Gastroesophageal sphincter (tissue), 4 donors: ENCODE measurements at places on chromosomes 13 and 19.

- no peak for ATAC-seq
Measured at GRCh38 chr13:37526710-37527473, 71.7 kb downstream of the POSTN start.

- ATAC-seq: peak; percentile 40
Measured at GRCh38 chr19:12867120-12868099, 13.8 kb downstream of the DNASE2 start.

DNA sequence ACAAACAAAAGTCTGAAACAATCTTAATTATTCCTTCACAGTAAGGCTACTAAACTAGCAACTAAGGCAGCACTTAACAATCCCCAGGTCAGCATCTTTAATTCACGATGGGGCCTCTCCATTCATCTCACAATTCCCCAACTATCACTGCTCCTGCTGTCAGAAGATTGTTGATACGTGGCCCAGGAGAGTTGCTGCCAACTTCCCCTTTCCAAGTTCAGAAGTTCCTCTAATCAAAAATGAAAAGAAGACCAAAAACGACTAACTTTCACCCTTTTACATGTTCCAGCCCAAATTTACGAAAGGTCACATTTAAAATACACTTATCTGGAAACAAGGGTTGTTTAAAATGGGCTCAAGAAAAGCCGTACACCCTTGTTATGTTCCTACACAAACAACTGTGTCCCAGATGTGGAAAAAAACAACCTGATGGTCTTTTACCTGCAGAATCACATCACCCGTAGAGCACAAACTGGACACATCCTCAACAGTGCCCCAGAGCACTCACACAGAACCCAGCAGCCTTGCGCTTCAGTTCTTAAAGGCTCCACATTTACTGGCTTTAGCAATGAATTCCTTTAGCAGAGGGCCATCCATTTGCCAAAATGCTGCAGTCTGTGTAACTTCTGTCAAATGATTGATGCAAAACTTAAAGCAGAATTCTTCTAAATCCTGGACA lies 38.0 kb downstream of the PHF11 start:
- no peak for ATAC-seq

- peak; percentile 27 for ATAC-seq
Measured at GRCh38 chr19:16327911-16328823, 3.5 kb downstream of the KLF2 start.

- peak; percentile 50 for ATAC-seq
Measured at GRCh38 chr19:33260628-33261418, 35.2 kb upstream of the SLC7A10 start.

GRCh38 chr13:72567566-72567965 lies 159.9 kb downstream of the MZT1 start:
- ATAC-seq: no peak

DNA sequence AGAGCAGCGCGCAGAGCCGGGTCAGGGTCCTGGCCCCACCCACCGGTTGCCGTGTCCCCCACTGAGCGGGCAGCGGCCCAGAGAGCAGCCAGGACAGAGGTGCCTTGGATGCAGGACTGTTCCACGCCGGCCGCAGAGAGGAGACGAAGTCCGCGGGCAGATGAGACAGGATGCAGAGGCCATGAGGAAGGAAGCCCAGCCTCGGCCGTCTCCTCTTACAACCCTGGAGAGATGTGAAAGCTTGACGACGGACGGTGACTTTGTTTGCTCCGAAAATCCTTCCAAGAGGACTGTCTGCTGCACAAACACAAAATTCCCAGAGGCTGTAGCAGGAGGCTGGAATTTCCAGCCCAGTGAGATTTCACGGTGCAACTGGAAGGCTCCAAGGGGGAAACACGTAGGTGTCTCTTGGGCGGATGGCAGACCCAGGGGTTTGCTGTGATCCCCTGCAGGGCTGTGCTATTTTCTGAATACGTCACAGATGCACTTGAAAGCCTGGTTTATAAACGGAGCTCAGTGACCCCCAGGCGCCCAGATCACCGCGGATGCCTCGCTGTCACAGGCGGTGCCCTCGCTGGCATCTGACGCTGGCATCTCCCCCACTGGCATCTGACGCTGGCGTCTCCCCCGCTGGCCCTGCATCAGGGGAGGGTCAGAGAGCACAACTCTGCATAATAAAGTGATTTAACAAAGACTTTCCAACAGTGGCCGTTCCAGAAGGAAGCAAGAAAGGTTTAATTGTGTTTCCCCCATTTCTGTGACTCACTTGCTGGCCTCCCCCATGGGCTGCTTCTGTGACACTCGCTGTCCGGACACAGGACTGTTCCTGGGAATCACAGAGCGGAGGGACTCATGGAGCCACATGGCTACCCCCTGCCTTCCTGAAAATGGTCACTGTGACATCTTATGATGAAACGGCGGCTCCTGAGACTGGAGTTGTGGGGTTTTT lies 62.0 kb upstream of the C13orf46 start:
- ATAC-seq: no peak

DNA sequence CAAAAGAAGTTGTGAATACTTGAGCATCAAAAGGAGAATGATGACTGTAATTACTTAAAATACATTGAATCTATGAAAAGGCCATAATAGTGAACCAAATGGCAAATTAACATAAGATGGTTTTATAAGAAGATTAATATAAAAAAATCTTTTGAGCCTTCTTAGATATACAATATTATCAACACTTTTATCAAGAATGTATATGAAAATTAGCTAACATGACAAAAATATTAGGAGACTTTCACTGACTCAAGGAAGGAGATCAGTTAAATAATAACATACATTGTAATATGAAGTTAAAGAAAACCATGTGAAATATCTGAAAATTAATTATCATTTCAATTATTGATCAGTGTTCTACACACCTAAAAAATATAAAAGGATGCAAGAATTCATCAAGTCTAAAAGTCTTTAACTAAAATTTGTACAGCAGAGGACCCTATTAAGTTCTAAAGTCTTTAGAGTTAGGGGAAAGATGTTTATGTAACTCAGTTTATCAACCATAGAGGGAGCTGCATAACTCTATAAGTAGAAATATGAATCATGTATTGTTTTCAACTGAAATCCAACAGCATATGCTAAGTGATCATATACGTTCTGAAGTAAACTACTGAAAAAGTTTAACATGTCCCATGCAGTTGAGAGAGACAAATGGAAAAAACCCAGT lies 756.1 kb upstream of the MIR17HG start:
- no peak for ATAC-seq

DNA sequence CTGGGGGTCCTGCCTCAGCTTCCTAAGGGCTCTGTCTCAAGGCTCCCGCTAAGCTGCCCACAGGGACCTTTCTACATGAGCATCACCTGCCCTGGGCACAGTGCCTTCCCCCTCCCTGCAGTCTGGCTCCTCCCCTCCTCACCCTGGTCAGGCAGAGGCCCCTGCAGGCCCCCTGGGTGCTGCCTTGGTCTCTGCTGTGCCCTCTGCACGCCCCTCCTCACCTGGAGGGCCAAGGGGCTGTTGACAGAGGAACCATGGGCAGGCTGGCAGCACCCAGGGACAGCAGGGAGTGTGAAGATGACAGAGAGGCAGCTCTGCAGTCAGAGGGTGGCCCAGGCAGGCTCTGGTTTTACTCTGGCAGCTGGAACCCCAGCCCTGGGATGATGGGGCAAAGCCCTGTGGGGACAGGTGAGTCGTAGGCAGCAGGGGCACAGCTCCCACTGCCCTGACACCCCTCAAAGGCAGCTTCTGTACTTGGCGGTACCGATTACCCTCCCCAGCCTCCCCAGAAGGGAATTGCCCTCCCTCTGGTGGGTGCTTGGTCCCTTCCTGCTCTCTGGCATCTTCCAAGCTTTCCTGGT lies 43.1 kb downstream of the SUGP2 start:
- no peak for ATAC-seq

- ATAC-seq: no peak
Measured at GRCh38 chr13:71417205-71417604, 449.8 kb downstream of the DACH1 start.
